ENCODE measurements at places on chromosomes 1 and 21.

GRCh38 chr1:107829036-107829770 is 135.8 kb downstream of the VAV3 start:
- no peak for DNase-seq

DNA sequence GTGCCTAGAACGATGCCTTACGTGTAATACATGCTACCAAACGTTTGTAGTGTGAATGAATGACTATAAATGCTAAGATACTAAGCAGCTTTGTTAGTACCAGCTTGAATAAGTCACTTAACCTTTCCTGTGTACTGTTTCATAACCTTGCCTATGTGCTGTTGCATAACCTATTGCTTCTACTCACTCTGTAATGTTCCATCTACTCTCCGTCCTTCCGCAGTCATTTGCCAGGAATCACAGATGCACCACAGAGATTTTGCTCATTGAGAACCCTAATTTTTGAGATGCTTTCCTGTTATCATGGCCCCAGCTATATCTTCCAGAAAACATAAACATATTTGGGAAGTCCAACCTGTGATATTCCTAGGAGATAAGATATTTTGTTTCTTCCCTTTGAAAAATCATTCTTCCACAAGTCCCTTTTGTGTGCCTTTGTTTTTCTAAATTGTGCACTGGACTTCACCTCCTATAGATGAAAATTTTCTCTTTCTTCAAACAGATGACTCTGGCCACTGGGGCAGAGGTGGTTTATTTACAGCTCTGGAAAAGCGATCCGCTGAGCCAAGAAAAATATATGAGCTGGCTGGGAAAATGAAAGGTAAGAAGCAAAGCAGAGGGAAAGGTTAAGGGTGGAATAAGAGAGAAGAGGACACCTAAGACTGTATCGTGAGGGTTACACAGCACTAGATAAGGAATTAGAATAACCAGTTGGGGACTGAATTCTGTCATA is 44.8 kb downstream of the CHD1L start:
- DNase-seq = no peak

DNA sequence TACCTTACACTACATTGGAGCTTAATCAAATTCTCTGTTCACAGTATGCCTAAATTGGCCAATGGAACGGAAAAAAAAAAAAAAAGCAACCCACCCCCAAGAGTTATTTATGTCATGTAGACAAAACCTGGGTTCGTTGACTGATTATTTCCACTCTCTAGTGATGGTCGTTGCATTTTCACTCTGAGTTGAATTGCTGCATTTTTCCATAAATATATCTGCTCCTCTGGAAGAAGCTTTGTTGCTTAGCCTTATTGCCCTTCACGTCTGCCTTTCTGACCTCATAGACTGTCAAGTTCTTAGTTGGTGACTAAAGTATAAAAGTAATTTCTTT is 90.2 kb upstream of the RUNX1 start:
- DNase-seq = no peak

DNA sequence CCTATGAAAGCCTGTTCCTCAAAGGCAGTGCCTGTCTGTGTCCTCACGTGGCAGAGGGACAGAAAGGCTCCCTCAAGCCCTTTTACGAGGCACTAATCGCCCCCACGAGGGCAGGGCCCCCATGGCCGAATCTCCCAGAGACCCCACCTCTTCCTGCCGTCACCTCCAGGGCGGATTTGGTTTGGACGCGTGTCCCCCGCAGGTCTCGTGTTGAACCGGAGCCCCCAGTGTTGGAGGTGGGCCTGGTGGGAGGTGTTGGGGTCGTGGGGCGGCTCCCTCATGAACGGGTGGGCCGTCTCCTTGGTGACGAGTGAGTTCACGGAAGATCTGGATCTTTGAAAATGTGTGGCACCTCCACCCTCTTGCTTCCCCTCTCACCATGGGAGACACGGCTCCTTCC is 27.6 kb downstream of the CFAP74 start:
- no peak for DNase-seq

DNA sequence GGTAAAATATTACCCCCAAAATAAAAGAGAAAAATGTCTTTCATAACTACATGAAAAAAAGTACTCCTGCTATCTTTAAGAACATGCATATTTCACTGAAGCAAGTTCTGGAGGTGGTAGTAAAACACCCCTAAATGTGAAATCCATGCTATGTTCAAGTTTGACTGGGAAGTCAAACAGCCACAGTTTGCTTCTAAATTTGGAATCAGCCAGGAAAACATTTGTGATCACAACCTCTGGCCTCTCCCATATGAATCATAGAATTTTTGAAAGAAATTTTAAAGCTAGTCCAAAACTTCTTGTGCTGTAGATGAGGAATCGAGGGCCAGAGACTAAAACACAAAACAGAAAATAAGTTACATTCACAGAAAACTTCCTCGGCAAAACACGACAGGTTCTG is 6.6 kb downstream of the SORT1 start:
- no peak for DNase-seq

- no peak for DNase-seq
These were observed 571.2 kb downstream of the ADGRL2 start for GRCh38 chr1:82371844-82372498.

- DNase-seq = no peak
These were observed 170.4 kb downstream of the TGFBR3 start for GRCh38 chr1:91715416-91716000.

DNA sequence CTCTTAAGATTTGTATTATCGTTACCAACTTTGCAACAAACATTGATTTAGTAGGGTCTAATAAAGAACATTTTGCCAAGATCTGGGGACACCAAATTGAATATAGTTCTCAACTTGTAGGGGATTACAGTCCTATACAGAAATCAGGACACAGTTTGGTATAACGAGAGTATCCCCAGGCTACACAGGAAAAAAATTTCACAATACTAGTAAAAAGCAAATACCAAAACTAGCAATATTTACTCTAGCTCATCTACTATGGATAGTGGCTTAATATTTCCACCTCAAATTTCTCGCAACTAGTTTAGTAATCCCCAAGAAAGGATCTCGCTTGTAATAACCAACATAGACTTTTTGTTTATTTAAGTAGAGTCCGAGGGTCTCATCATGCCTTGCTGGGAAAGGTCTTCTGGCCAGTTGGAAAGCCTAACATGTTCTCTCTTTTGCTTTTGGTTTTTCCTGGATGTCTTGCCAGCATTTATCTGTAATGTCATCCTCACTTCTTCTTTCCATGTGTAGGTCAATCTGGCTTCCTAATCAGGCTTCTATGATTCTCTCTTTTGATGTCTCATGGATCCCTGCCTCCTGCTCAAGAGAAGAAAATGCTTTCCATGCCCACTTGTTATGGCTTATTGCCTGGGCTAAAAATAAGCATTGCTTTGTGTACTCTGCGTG is 104.7 kb upstream of the KCNK2 start:
- no peak for DNase-seq

DNA sequence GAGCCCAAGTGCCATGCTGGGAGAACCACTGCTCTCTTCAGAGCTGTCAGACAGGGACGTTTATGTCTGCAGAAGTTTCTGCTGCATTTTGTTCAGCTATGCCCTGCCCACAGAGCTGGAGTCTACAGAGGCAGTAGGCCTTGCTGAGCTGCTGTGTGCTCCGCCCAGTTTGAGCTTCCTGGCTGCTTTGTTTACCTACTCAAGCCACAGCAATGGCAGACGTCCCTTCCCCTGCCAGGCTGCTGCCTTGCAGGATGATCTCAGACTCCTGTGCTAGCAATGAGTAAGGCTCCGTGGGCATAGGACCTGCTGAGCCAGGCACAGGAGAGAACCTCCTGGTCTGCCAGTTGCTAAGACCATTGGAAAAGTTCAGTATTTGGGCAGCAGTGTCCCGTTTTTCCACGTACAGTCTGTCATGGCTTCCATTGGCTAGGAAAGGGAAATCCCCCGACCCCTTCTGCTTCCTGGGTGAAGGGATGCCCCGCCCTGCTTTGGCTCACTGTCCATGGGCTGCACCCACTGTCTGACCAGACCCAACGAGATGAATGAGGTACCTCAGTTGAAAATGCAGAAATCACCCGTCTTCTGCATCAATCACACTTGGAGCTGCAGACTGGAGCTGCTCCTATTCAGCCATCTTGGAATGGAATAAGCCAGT is 31.9 kb downstream of the CYP4B1 start:
- no peak for DNase-seq

- peak; percentile 53 for DNase-seq
These were observed 151.6 kb downstream of the DISC1 start for GRCh38 chr1:231778009-231778719.

- no peak for DNase-seq
These were observed 202.7 kb downstream of the TRABD2B start for GRCh38 chr1:47794530-47794929.

DNA sequence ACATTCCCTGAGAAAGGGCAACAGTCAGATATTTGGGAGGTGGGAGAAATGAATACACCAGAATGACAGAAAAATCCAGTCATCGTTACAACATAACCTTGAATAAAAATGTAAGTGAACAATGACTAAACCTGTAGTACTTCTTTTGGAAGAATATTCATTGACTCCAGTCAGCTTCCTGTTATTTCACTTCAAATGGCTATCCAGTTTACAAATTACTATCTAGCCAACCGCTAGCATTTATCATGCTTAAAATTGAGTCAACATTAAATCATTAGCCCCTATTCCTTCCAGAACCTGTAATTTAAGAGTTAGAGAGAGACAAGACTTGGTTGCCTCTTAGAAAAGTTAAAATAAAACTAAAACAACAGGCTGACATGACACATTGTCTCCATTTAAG is 33.6 kb downstream of the WLS start:
- DNase-seq = no peak

DNA sequence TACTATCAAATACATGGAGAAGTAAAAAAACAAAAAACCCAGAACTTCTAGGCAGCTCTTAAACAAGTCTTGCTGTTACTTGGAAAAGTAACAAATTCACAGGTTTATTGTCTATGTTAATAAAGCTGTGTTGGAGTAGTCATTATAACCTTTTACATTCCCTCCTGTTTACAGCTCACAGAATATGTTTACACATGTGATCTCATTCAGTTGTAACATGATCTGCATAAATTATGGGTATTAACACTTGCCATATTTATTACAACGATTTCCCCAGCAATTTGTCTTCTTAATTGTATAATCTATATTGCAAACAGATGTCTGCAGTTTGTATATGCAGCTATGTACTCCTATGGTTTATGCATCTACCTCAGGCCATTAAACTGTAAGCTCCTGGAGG is 28.6 kb downstream of the ERG start:
- no peak for DNase-seq

GRCh38 chr1:94654031-94654430 is 112.5 kb upstream of the F3 start:
- no peak for DNase-seq

DNA sequence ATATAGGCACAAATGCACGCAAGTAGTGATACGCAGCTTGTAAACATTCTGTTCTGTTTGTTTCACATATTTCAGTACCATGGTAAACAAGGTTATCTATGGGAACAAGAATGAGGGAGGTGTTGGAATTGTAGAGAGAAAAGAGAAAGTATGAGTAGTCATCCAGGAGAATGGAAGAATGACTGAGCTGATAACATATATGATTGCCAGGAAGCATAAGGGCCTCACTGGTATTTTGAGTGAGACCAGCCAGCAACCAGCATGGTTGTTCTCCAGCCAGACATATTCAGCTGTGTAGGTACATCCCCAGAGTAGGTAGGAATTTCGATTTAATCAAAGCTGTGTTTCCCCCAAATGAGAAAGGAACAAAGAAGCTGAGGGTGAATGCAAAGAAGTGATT is 58.9 kb upstream of the ARTN start:
- DNase-seq = no peak

GRCh38 chr1:209267968-209268367 is 315.5 kb upstream of the CAMK1G start:
- no peak for DNase-seq

DNA sequence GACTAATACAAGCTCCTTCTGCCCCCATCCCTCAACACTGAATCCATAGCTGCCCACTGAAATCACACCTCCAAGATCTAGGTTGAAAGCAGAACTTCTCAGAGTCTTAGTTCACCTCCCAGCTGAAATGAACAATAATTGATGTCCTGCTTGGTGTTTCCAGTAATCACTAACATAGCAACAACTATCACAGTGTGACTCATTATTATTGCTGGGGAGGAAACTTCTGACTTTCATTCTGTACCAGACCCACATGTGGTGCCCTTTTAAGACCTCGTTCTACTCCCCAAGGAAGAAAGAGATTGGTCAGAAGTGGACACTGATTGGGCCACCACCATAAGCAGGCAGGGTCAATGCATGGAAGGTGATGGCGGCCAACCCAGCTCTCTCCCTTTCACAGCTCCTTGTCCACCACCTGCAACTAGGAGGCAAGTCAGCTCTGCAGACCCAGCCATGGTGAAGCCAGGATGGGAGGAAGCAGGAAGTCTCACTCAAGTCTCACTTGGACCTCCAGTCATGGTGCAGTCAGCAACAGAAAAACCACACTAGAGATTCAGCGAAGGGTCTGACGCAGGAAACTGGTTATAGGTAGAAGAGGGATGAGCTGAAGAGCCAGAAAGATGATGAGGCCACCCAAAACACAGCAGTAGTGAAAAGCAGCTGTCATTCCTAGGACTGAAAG is 720.2 kb downstream of the PTPRU start:
- no peak for DNase-seq

- DNase-seq = peak; percentile 66
These were observed 336.2 kb upstream of the SGIP1 start for GRCh38 chr1:66197785-66198184.

DNA sequence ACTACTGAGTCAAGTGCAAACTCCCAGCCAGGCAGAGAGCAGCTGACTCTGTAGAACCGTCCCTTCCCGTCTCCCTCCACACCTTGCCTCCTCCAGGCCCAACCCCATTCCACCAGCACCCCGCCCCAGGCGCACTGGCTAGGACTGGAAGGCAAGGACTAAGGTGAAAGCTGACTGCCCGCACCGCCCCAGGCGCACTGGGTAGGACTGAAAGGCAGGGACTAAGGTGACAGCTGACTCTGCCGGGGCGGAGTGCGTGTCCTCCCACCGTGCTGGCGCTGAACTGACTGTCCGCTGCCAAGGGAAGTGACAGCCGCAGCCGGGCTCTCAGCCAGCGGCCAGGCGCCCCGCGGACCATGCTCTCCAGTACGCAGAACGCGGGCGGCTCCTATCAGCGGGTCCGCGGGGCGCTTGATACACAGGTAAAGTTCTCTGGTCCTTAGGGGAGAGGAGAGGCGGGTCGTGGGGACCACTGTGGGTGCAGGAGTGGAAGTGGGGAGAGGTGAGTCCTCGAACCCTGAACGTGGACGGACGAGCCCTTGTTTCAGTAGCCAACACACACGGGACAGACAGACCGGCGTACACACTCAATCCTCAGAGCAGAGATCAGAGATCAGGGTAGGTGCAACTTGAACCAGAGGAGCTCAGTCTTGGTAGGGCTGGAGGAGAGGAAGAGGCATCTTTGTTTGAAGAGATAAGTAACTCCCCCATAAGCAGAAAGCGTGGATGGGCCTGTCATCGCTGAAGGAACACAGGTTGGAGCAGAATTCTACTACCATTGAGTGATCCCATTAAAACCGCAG is 58.0 kb downstream of the RBM11 start:
- DNase-seq = no peak

GRCh38 chr1:30957560-30958222 is 49.1 kb upstream of the SDC3 start:
- DNase-seq = no peak

GRCh38 chr1:28241638-28242241 is 5.8 kb downstream of the ATP5IF1 start:
- DNase-seq = no peak

All from putamen (tissue), 1 donor.